Esophagus muscularis mucosa (tissue), 4 donors: ENCODE measurements at places on chromosomes 12 and 14.

GRCh38 chr14:71290960-71291466, 383.8 kb downstream of the PCNX1 start:
- DNase-seq: no peak

DNA sequence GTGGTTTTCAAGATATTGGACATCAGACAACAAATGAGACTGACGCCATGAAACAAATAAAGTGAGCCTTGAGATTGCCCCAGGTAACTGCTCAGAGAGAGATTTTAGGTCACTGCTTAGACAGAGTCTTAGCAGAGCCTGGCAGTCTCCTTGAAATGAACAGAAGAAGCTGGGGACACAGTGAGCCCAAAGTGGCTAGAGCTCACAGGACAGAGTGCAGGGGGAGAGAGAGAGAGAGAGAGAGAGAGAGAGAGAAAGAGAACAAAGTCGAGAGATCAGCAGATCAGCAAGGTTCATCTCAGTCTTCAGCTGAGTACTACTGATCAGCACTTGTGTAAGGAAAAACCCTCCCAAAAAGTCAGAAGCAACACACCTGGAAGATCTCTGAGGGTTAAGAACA, 147.4 kb downstream of the RMST start:
- DNase-seq: no peak

- DNase-seq: no peak
These were observed 8.7 kb upstream of the ITFG2 start for GRCh38 chr12:2803635-2804392.

- DNase-seq: no peak
These were observed 37.0 kb downstream of the KCNC2 start for GRCh38 chr12:75172611-75173010.

DNA sequence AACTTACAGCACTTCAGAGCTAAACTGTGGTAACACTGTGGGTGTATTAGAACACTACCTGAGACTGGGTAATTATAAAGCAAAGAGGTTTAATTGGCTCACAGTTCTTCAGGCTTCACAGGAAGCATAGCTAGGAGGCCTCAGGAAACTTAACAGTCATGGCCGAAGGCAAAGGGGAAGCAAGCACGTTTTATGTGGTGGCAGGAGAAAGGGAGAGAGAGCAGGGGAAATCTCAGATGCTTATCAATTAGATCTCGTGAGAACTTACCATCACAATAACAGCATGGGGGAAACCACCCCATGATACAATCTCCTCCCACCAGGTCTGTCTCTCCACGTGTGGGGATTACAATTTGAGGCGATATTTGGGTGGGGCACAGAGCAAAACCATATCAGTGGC, 512.6 kb downstream of the RERGL start:
- no peak for DNase-seq

- DNase-seq: no peak
These were observed 28.6 kb downstream of the KCNA5 start for GRCh38 chr12:5072311-5072710.

DNA sequence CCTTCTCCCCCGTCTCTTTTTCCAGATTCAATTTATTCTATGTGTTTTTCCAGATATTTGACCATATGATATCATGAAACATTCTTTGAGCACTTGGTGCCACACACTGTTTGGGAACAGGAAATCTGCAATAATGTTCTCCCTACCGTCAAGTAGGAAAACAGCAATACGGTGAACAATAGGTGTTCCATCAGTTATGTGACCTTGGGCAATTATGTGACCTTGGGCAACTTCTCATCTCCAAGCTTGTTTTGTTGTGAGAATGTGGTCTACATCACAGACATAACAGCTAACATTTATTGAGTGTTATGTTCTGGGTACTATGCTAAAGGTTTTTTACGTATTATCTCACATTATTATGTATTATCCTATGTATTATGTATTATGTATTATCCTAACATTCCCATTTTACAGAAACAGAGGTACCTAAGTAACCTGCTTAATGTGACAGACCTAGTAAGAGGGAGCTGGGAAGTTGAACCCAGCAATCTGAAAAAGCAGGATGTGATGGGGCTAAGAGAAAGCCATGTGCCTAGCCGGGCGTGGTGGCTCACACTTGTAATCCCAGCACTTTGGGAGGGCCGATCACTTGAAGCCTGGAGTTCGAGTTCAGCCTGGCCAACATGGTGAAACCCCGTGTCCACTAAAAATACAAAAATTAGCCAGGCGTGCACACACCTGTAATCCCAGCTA, 1.2 kb upstream of the NEK9 start:
- no peak for DNase-seq

DNA sequence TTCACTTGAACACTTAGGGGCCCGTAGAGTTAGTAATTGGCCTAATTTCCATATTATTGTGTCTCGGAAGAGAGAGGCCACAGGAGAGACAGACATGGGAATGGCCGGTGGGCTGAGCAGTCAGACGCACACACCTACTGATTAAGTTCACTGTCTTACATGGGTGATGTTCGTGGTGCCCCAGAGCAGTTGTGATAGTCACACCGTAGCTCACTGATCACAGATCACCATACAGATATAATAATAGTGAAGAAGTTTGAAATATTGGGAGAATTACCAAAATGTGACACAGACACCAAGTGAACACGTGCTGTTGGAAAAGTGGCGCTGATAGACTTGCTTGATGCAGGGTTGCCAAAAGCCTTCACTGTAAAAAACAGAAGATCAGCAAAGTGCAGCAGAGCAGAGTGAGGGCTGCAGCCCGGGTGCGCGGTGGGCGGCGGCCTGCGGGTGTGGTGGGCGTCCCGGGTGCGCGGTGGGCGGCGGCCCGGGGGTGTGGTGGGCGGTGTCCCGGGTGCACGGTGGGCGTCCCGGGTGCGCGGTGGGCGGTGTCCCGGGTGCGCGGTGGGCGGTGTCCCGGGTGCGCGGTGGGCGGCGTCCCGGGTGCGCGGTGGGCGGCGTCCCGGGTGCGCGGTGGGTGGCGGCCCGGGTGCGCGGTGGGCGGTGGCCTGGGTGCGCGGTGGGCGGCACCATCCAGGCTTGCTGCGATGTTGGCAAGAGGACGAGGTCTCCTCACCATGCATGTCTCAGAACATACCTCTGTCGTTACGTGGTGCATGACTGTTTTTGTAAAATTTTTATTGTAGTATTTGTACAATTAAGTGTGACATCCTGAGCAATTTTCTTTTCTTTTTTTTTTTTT, 34.3 kb upstream of the TEX22 start:
- DNase-seq: no peak

- no peak for DNase-seq
These were observed 54.2 kb upstream of the CERS5 start for GRCh38 chr12:50221228-50222008.

DNA sequence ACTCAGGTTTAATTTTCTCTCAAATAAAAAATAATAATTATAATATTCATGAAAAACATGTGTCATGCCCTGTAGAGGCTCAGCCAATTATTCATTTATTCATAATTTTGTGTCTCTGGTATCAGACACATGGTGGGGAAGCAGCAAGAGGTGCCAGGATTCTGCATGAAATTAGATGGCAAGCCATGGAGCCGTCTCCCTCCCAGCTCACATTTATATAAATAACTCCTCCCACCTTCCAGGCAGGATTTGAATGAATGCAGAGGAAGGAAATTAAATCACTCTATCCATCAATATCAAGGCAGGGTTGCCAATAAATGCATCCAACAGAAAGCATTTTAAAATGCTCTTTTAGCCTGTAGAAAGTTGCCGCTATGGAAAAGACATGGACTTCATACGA, 98.1 kb downstream of the PTPRR start:
- DNase-seq: no peak

GRCh38 chr12:120055231-120056000, 61.1 kb downstream of the RAB35 start:
- DNase-seq: no peak

DNA sequence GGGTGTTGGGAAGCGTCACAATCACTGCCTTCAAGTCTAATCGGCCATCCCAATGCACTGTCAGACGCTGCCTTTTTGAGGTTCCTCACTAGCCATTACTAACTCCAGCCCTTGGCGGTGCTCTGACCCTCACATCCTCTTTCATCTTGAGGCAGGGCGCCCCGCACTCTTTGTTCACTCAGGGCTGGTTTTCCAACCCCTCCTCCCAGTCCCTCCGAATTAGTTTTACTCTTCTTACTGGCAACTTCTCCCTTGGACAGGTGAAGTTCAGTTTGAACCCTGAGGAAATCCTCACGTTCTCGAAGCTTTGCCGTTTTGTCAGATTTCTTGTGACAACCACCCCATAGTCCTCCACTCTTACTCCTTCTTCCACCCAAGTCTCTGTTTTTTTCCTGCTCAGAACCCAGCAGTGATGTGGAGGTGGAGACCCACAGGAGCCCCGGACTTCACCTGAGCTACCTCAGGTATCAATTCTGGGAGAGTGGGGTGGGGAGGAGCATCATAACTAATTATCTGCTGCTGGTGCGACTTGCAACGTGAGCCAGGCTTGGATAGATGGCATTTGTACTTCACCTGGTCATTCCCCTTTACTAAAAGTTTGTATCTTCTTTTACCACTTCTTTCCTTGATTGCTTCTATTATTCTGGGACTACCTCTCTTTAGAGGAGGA, 757 bp downstream of the ZC3H10 start:
- DNase-seq: no peak

DNA sequence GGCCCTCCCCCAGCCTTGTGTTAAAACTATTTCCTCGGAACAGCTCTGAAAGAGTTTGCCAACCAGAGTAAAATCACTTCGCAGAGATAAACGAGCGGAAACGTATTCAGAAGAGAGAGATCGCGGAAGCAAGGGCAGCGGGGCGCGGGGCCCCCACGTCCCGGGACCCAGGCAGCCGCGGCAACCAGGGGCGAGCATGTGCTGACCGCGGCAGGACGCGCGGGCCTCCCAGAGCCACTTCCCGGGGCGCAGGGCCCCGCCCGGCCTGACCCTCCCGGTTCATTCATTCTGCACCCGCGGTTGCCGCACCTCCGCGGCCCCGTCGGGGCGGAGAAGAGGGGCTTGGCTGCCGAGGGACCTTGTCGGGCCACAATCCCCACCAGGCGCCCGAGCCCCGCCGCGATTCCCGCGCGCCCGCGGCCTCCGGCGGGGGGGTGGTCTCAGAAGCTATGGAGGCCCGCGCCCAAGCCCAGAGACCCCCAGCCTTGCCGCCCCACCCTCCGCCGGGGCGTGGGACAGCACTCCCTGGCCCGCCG, 598 bp downstream of the UBE2N start:
- no peak for DNase-seq

GRCh38 chr12:12590961-12591360, 20.7 kb upstream of the CREBL2 start:
- no peak for DNase-seq

- DNase-seq: no peak
These were observed 11.9 kb upstream of the SLC2A13 start for GRCh38 chr12:40117818-40118217.

GRCh38 chr12:92574051-92574783, 128.6 kb upstream of the PLEKHG7 start:
- DNase-seq: no peak
